Nasal cavity respiratory epithelium epithelial cell of viscerocranial mucosa (primary cell): ENCODE measurements at places on chromosomes 11 and 22. TPM values are rescaled to one million over a fixed set of nuclear protein-coding genes. Genes with fewer than 3 reads are reported as not detected.

Gene CELF1
- 100 and 142 TPM in 2 replicates for total RNA-seq

Gene FXYD6
- not detected in 2 replicates for total RNA-seq

Gene P2RX3
- not detected in 2 replicates for total RNA-seq

Gene MS4A4E
- total RNA-seq: not detected in 2 replicates

Gene OR8G5
- total RNA-seq: not detected in 2 replicates

Gene BARX2
- total RNA-seq: 2.7 and 4.1 TPM in 2 replicates

Gene SMIM35
- not detected in 2 replicates for total RNA-seq

Gene C22orf31
- not detected in 2 replicates for total RNA-seq

Gene GATD1
- 20.8 and 30.3 TPM in 2 replicates for total RNA-seq

Gene PHF5A
- 52.9 and 108 TPM in 2 replicates for total RNA-seq

Gene OR8D1
- total RNA-seq: not detected in 2 replicates

Gene PIWIL4
- total RNA-seq: 0.34 and 1.00 TPM in 2 replicates

Gene TBX1
- total RNA-seq: 7.9 and 9.8 TPM in 2 replicates

Gene LRRC74B
- not detected in 2 replicates for total RNA-seq

Gene FOXR1
- total RNA-seq: not detected in 2 replicates

Gene AQP11
- total RNA-seq: 0.34 and 0.43 TPM in 2 replicates

Gene ADM2
- total RNA-seq: 6.2 and 23.1 TPM in 2 replicates

Gene OR8D4
- not detected in 2 replicates for total RNA-seq

Gene MPPED2
- total RNA-seq: not detected in 2 replicates

Gene KCTD17
- total RNA-seq: 6.5 and 11.0 TPM in 2 replicates

Gene IFITM10
- 0.34 and 1.2 TPM in 2 replicates for total RNA-seq

Gene YPEL4
- under 0.01 and 0.07 TPM in 2 replicates for total RNA-seq

Gene SESN3
- 14.7 and 70.5 TPM in 2 replicates for total RNA-seq

Gene EP300
- 40.0 and 130 TPM in 2 replicates for total RNA-seq

Gene RAB39A
- total RNA-seq: not detected in 2 replicates

Gene CCND1
- total RNA-seq: 90.9 and 423 TPM in 2 replicates

Gene FGF19
- total RNA-seq: under 0.01 TPM in 1 of 2 replicates, not detected in the other

Gene DLG2
- 0.68 and 0.71 TPM in 2 replicates for total RNA-seq

Gene KRTAP5-9
- not detected in 2 replicates for total RNA-seq

Gene GGTLC2
- not detected in 2 replicates for total RNA-seq

Gene SMTNL1
- total RNA-seq: not detected in 2 replicates

Gene OR2AT4
- total RNA-seq: not detected in 2 replicates

Gene PIH1D2
- 0.50 and 0.68 TPM in 2 replicates for total RNA-seq

Gene SPA17
- total RNA-seq: 2.4 and 4.1 TPM in 2 replicates

Gene LRP5
- total RNA-seq: 20.8 and 87.1 TPM in 2 replicates

Gene VWCE
- under 0.01 and 0.57 TPM in 2 replicates for total RNA-seq

Gene TREH
- not detected in 2 replicates for total RNA-seq

Gene GRM5
- total RNA-seq: under 0.01 TPM in 1 of 2 replicates, not detected in the other

Gene ABCG4
- total RNA-seq: under 0.01 and 0.07 TPM in 2 replicates

Gene PATE1
- total RNA-seq: not detected in 2 replicates

Gene TNNI2
- total RNA-seq: under 0.01 and 0.71 TPM in 2 replicates

Gene NCR3LG1
- 3.6 and 5.5 TPM in 2 replicates for total RNA-seq

Gene SLC17A6
- under 0.01 TPM in 1 of 2 replicates, not detected in the other for total RNA-seq

Gene AIP
- 41.6 and 46.8 TPM in 2 replicates for total RNA-seq

Gene RGL4
- total RNA-seq: not detected in 2 replicates

Gene TPBGL
- not detected in 2 replicates for total RNA-seq

Gene MUC5B
- 0.57 TPM in 1 of 2 replicates, not detected in the other for total RNA-seq

Gene TEX54
- not detected in 2 replicates for total RNA-seq

Gene IFITM1
- total RNA-seq: 5.9 and 7.9 TPM in 2 replicates

Gene NRGN
- total RNA-seq: not detected in 2 replicates

Gene TTC36
- 0.68 and 1.3 TPM in 2 replicates for total RNA-seq

Gene VSIG2
- under 0.01 and 1.3 TPM in 2 replicates for total RNA-seq

Gene AP1B1
- total RNA-seq: 43.4 and 90.3 TPM in 2 replicates

Gene GAL3ST1
- total RNA-seq: 0.07 and 0.34 TPM in 2 replicates

Gene TRPM5
- not detected in 2 replicates for total RNA-seq

Gene ZDHHC8
- total RNA-seq: 3.4 and 25.6 TPM in 2 replicates

Gene PNPLA5
- not detected in 2 replicates for total RNA-seq

Gene GUCY1A2
- total RNA-seq: under 0.01 TPM in 2 replicates

Gene SLC5A1
- 1.4 and 4.1 TPM in 2 replicates for total RNA-seq
